Activated CD4-positive, alpha-beta memory T cell treated with anti-CD3 and anti-CD28 coated beads for 36 hours (primary cell): ENCODE measurements at places on chromosomes 2 and 18. TPM values are rescaled to one million over a fixed set of nuclear protein-coding genes. Genes with fewer than 3 reads are reported as not detected.

DNA sequence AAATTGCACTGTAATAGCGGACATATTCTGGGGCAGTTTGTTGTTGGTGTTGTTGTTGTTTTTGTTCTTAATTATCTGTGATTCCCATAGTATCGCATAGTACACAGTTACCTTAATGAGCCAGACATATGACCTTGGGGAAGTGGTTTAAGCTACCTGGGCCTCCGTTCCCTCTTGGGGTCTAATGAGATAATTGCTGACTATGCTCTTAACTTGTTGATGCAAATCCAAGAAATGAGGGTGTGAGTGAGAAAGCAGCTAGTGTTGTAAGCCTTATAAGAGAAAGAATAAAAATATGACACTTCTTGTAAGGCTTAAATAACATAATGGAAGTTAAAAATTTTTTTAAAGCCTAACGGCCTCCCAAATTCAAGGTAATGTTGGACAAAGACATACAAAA lies 7.1 kb downstream of the NMI start:
- no peak for DNase-seq

DNA sequence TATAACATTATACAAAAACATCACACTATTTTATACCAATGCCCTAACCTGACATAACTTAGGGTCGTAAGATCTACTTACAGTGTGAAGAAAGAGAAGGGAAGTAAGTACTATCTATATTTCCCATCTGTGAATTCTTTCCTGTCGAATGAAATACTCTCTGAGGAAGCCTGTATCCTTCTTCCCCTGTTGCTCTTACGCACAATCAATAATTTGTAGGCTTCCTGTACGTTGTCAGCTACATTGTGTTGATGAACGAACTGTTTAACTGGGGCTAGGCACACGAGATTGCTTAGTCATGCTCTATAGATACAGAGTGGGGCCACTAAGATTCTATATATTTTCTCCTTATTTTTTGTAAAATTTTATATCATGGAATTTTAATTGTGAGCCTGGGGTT lies 1125.0 kb upstream of the CELF4 start:
- no peak for DNase-seq

- peak; percentile 26 for DNase-seq
Measured at GRCh38 chr18:47215554-47216138, 35.8 kb downstream of the SKOR2 start.

GRCh38 chr2:200604571-200605255 lies 18.9 kb downstream of the AOX1 start:
- no peak for DNase-seq

- DNase-seq: no peak
Measured at GRCh38 chr18:49162226-49162864, 211.6 kb upstream of the SMAD7 start.

GRCh38 chr2:122307763-122308162 lies 552.3 kb downstream of the TSN start:
- no peak for DNase-seq

DNA sequence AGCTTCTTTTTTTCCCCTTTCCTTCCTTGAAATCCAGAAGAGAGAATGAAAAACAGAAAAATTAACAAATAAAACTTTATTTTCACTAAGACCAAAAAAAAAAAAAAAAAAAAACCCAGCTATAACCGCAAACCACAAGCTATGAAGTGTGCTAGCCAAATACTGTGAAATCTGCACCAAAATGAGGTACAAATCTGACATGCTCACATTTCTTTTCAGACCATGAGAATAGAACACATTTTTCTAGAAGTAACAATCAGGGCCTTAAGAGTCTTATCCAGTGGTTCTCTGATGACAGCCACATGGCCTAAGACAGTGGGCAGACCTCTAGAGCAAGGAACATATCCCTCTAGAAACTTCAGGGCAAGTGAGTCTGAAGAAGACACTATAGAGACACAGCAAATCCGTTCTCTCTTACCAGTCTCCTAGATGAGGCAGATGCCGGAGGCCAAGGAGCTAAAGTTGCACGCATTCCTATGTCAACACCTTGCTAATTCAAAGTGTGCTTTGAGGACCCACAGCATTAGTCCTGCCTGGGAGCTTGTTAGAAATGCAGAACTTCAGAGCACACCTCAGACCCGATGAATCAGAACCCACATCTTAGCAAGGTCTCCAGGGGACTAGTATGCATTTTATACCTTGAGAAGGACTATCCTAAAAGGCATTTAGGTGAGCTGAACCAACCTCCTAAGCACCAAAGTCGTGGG lies 317.1 kb downstream of the MYCN start:
- no peak for DNase-seq

- no peak for DNase-seq
Measured at GRCh38 chr2:120607506-120607905, 128.2 kb upstream of the GLI2 start.

GRCh38 chr2:215377283-215377682 lies 58.6 kb downstream of the FN1 start:
- DNase-seq: no peak

GRCh38 chr2:2613279-2614199 lies 282.5 kb upstream of the MYT1L start:
- DNase-seq: peak; percentile 91

DNA sequence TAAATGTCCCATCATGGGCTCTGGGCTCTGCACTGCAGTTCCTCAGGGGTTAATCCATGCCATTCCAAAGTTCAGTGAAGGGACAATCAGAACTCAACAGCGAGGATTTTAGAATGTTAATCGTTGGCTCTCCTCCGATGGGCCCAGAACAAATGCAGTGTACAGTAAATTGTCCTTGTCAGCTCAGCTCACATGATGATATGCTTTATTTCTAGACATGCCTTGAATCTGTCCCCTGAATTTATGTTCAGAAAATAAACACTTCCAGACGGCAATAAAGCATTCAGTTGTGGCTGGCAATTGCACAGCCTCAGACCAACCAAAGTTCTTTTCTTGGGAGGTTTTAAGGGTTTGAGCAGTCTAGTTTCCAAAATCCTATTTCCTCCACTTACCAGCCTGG lies 981.2 kb downstream of the BCL11A start:
- DNase-seq: no peak

GRCh38 chr18:681985-682384 lies 24.5 kb downstream of the TYMS start:
- peak; percentile 77 for DNase-seq

DNA sequence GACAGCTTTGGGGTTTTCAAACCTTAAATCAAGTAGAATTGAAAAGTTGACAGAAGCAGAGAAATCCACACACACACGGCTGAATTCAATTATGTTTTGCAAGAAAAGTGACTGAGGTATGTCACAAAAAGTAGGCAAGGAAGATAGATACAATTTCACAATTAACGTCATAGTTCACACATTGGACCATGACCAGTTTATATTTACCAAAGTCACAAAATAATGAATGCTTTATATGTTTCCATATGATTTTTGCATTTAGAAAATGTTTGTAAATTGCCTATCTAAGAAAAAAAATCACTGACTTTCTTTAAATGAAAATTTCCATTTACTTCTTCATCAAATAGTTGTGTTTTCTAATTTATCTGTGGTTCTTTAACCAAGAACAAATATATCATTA lies 29.4 kb upstream of the ZNF516 start:
- DNase-seq: no peak

- DNase-seq: no peak
Measured at GRCh38 chr18:77481541-77481940, 231.9 kb downstream of the GALR1 start.

DNA sequence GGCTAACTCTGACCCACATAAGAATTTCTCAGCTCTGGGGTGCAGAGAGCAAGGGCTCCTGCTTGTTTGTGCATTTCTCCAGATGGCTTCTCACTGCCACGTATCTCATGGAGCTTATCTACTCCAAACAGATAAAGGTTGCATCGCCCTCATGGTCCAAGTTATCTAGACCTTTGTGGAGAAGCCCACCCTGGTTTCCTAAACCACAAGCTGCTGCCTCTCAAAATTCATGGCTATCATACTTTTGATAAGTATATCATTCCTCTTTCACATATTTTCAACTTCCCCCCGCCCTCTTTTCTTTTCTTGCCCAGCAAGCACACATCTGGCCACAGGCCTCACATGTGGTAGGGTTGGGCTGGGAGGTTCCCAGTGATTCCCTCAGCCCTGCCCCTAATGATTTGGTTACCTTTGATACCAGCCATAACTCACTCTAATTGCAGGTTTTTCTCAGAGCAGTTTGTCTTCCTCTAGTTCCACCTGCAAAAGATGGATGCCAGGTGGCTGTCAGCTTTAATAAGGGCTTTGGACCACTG lies 146.0 kb downstream of the RHBDD1 start:
- DNase-seq: no peak

DNA sequence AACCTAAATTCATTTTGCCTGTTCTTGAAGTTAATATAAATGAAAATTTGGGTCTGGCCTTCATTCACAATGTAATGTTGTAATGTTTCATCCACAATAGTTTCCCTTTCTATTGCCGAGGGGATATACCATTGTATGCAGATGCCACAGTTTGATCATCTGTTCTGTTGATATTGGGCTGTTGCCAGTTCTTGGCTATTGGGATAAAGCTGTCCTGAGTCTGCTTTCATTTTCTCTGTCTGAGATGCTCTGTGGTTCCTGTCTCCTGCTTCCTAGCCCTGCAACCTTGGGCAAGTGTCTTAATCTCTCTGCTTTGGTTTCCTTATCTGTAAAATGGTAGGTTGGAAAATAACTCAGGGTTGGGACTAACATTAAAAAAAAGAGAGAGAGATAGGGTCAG lies 25.2 kb downstream of the B3GNT2 start:
- no peak for DNase-seq

- no peak for DNase-seq
Measured at GRCh38 chr2:165720511-165720910, 73.5 kb downstream of the GALNT3 start.

GRCh38 chr2:222670191-222671038 lies 1.0 kb upstream of the MOGAT1 start:
- DNase-seq: no peak

DNA sequence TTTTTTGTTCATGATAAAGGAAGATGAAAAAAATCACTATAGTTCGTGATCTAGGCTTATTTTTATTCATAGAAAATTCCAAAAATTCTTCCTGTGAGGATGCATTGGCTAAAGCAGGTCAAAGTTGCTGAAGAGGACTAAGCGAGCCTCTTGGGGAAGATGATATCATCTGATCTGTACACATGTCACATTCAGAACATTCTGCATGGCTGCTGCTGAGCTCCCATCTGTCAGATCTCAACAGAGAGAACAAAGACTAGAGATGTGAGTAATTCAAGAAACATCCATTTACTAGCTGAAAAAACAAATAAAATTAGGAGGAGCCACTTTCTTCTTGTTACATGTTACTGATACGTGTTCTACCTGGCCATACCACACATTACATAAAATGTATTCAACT lies 518.6 kb upstream of the FSIP2 start:
- no peak for DNase-seq

DNA sequence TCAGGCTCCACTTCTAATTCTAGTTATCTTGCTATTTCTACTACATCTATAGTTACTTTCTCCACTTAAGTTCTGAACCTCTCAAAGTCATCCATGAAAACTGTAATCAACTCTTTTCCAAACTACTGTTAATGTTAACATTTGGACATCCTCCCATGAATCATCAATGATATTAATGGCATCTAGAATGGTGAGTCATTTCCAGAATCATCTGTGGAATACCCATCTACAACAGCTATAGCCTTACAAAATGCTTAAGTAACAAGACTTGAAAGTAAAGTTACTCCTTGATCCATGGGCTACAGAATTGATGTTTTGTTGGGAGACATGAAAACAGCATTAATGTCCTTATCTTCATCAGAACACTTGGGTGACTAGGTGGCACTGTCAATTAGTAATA lies 35.4 kb downstream of the BARD1 start:
- no peak for DNase-seq

DNA sequence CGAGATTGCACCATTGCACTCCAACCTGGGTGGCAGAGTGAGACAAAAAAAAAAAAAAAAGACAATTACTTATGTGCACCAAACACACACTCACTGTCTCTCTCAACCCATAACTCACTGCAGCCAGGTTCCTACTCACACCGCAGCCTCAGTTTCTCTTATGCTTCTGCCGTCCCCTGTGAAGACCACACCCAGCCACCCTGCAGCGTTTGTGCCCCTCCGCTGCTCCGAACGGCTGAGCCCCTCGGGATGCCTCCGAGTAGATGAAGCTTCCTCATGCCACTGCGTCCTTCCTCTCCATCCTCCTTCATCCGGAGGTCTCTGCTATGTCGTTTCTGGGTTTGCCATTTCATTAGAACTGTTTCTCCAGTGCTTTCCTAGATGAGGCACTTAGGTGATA lies 160.1 kb downstream of the TWIST2 start:
- DNase-seq: no peak

DNA sequence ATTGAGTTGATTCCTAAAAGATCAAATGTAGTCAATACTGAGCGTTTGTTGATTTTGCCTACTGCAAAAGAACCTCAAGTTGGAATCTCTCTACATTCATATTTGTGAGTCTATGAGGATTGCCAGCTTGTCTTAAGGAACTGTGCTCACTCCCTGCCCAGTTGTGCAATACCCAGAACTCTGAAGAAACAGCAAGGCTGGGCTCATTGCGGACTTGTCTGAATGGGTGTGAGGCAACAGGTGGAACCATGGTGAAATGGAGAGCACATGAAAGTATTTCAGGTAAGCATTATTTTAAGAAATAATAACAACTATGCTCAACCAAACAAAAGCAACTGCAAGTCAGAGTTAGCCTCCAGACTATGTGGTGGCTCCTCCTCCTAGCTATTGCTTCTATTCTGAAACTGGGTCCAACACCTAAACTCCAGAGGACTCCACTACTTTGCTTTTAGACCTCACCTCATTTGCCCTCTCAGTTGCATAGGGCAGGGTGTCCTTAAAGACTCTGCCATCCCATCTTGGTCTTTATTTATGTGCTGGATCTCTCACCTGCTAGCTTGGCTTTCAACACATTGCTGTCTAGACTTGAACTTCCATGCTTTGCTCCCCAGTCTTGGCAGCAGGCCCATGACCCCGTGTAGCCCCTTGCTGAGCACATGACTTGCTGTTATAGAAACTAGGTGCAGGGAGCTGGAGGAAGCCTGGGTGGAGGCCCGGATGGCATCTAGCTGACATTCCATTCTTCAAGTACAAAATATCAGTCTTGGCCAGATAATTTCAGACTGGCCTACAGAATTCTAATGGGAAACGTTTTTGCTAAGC lies 94.8 kb upstream of the ARL5A start:
- no peak for DNase-seq

NIFK gene
- 252 TPM for total RNA-seq

ANKMY1 gene
- total RNA-seq: 19.1 TPM

ZFAND2B gene
- 34.4 TPM for total RNA-seq

CASP8 gene
- total RNA-seq: 55.9 TPM

EFR3B gene
- total RNA-seq: 1.5 TPM

TUBA4A gene
- 219 TPM for total RNA-seq

ITGA6 gene
- total RNA-seq: 8.6 TPM

SNORC gene
- total RNA-seq: 1.7 TPM
